NCI-H774 (cell line): ENCODE measurements at places on chromosomes 4 and X.

DNA sequence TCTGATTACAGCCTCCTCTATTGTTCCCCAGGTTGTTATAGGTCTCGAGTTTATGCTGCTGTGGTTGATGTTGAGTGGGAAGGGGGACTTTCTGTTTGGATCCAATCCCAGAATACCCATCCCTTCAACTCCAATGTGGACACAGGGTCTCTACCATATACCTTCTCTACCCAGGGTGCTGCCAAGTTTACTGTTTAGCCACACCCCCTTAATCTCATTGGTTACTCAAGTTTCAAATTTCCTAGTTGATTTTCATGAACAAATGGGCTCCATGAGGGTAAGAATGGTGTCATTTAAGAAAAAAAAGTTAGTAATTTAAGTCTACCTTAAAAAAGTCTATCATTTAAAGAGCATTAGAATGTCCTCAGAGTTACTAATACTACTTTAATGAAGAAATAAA lies 3.6 kb upstream of the SPP1 start:
- DNase-seq, result no peak

DNA sequence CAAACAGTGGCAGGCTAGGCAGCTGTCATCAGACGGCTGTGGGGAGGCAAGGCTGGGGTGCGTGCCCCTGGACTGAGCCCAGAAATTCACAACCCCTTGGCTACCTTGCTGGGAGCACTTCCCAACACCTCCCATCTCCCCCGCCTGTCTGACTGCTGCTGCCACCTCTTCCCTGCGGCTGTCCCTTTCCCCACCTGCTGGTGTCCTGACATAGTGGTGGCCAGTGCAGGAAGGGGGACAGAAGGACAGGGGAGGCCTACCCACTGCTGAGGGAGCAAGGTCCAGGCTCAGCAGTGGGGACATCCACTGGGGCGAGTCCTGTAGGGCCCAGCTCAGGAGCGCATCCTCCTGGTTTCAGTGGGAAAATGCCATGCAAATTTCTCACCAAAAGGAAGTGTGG lies 3.4 kb downstream of the ABCD1 start:
- no peak for DNase-seq

DNA sequence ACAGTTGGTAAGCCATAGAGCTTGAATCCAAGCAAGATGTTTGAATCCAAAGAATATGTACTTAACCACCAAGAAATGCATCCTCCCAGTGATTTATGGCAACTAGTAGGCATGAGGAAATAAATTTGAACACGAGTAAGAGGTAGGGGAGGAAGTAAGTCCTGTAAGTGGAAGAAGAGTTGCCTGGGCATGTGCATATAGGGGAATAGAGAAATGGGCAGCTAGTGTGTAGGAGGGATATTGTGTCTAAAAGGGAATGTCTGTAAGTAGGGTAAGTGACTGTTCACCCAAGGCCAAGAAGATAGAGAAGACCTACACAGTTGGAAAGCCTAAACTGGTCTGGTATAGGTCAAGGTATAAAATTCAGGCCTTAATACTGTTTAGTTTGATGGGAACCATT lies 4.6 kb downstream of the SH3BGRL start:
- no peak for DNase-seq

GRCh38 chr4:178784491-178784890 lies 1342.3 kb upstream of the AGA start:
- DNase-seq, result no peak

DNA sequence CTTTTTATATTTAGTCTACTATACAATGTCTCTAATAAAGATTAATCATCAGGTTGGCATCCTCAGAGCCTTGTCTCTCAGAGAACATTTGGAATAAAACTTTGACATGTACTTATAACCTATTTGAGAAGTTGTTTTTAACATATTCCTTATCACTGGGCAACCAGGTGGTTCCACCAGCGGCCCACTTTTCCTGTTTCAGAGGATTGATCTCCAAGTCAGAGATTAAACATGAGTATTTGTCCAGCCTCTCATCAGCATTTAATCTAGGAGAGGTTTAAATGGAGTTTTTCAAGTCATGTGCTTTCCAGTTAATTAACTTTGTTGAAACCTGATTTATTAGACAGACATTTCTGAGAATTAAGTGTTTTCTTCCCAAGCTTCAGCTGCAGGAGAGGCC lies 345.5 kb downstream of the GRXCR1 start:
- DNase-seq, result no peak

DNA sequence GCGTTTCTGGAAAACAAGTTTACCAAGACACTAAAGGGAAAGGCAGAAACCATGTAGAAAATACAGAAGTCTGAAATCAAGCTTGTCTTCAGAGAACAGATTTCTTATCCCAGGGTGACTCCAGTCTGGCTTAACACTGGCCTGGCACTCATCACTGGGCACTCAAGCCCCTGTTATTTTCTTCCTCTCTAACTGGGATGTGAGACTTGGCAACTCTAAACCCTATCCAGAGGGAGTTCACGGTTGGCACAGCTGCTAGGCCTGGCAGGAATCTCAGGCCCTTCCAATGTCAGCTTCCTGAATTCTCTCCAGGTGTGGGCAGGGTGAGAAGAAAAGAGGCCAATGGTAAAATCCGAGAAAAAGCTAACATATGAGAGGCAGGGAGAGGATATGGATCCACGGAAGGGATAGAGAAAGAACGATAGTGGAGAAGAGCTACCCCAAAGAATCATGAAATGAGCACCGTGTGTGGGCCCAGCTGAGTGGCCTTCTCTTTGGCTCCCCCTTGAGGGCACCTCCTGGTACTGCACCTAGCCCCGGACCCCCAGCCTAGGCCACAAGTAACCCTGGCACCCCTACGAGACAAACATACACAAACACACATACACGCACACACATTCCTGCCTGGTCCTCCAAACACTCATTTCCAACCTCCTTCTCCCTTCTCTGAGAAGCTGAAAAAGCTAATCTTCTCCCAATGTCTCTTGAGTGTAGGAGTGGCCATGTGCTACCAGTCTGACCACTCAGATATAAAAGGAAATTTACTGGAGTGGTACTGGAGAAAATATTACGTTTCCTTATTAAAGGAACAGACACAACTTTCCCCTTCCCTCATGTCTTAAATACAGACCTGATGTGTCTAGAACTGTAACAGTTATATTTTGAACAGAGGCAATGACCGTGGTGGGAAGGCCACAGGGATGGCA lies 16.6 kb upstream of the PTCHD1 start:
- DNase-seq, result no peak

DNA sequence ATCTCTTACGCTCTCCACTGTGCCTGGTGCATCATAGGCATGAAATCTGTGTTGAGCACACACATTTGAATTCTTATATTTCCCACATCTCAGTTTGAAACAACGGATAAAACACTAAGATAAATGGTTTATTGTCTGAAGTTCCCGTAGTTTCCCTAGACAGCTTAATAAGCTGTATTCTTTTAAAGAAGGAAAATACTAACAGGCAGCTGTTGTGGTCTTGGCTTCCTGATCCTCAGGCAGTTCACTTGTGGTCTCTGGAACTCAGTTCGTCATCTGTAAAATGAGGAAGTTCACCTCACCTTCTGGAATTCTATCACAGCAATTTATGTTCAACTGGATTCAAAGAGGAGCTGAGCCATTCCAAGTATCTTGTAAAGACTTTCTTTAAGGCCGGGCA lies 1805.6 kb upstream of the TENM3 start:
- no peak for DNase-seq

GRCh38 chr4:137309424-137309823 lies 222.9 kb downstream of the PCDH18 start:
- no peak for DNase-seq

GRCh38 chr4:7183780-7184460 lies 8.4 kb upstream of the SORCS2 start:
- no peak for DNase-seq

DNA sequence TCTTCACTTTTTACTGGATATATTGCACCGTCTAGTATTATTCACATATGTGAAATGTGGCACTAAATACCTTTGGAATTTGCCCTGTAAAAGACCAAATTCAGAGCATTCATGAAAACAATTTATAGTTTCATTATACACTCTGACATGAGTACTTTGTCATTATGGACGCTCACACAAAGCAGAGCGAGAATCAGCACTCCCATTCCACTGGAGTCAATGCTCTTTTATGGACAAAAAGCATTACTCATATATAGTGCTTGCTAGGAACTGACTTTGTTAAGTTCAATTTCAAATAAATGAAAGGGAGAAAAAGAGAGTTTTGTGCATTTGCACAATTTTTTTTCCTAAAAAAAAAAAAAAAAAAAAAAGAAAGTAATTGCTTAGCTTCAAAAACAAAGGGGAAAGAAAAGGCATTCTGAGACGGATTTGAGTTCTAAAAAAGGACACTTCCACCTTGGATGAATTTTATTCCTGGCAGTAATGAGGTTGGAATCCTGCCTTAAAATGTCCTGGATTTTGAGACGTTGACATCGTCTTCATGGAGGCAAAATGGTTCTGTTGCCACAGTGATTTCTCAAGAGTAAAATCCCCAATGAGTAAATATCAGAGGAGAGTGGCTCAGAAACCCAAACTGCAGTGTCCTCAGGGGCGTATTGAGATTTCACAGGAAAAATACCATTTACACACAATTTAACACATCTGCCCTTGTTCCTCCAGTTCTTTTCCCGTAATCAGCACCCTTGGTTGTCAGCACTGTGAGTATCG lies 34.8 kb downstream of the CCDC149 start:
- DNase-seq, result no peak

DNA sequence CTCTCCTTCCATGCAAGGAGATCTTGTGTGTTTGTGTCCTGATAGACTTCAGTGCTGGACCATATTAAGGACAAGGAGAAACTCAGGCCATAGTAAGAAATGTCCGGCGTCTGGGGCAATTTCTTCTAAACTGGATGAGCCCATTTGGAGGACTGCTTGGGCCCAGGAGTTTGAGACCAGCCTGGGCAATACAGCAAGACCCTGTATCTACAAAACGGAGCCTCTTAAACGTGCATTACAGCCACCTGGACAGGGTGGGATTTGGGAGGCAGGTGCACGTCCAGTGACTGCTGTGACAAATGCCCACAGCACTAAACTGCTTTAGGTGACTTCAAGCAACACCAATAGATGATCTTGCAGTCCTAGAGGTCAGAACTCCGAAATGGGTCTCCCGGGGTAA lies 311.9 kb downstream of the DHRSX start:
- DNase-seq, result no peak

- no peak for DNase-seq
These were observed 33.7 kb upstream of the MSANTD1 start for GRCh38 chr4:3215256-3215655.

- no peak for DNase-seq
These were observed 32.5 kb downstream of the AKAP4 start for GRCh38 chrX:50168241-50168687.

GRCh38 chr4:80072744-80073472 lies at the start of gene ANTXR2:
ANTXR2 (minus strand) TSS chr4:80073229; CDS start chr4:80072560, 669 bp downstream.
- DNase-seq, result peak; percentile 28

DNA sequence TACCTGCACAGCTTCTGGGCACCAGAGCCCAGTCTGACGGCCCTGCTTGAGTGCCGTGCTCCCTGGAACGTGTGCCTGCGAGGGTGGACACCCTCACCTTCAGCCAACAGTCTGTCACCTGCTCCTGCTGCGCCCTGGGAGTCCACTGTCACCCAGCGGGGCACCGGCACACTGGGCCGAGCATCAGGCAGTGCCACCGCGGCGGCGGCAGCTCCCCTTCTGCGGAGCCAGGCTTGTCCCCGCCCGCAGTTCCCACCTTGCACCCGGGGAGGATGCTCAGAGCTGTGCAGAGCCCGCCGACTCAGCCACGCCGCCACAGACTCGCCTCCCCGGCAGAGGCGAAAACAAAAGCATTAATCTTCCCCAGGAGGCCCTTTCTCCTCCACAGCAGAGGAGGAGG lies 86.8 kb downstream of the ABLIM2 start:
- DNase-seq, result no peak

GRCh38 chr4:159368320-159368719 lies 265.4 kb downstream of the RAPGEF2 start:
- no peak for DNase-seq

DNA sequence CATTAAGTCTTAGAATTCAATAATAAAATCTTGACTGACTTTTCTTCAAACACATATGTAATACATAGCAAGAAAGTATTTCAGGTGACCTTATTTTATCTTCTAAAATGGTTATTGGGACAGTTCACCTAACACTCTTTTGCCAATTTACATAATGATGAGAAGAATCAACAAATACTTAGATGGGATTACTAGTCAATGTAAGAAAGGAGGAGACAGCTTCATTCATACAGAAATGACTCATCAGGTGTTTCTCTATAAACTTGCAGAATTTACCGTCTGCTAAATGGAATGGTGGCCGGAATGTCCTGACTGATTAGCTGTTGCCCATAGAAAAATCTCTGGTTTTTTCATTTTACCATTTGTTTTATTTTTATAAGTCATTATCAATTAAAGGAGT lies 115.0 kb upstream of the ETNPPL start:
- no peak for DNase-seq

GRCh38 chrX:51743179-51743957 lies at the start of gene GSPT2:
GSPT2 (plus strand) TSS chrX:51743442; CDS start chrX:51743627, 185 bp downstream.
- DNase-seq, result peak; percentile 5
